ENCODE measurements at places on chromosomes 6 and 20.

DNA sequence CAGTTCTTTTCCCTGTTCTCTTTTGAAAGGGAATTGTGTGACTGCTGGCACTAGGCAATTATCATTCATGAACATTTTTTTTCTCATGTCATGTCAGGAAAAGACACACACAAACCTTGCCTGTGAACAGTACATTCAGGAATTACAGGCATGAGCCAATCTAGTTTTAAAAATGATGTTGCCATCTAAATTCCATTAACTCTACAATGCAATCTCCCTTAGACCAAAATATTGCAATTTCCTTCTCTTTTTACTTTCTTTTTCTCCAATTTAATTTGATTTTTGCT, 127.5 kb upstream of the STMND1 start:
- DNase-seq, result no peak

DNA sequence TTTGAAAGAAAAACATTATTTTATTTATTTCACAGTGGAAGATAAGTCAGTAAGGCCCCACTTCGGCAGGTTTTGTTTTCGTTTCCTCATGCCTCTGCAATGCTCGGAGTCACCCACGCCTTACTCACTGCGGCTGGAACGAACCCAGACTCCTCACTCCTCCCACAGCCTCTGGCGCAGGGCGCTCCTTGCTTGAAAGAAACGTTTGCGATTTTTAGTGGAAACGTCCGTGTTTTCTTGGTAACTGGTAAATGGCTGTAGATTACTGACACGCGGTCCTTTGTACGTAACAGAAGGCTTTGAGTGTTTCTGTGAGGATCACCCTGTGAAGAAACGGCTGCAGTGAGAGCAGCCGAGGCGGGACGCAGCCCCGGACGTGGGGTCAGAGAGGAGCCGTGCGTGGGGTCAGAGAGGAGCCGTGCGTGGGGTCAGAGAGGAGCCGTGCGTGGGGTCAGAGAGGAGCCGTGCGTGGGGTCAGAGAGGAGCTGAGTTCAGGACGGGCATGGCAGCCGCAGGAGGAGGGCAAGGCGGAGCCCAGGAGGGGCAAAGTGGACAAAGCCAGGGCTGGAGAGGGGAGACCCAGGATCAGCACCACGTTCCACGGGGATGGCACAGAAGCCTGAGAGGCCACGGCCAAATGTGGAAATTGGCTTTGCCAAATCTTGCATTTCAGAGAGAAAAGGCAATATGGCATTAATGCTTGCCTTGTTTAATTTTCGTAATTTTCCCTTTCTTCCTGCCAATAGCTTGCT, 198.6 kb upstream of the THBS2 start:
- DNase-seq, result peak; percentile 79

GRCh38 chr6:593139-593906, 63.6 kb downstream of the HUS1B start:
- no peak for DNase-seq

GRCh38 chr20:11173916-11174315, 500.1 kb upstream of the JAG1 start:
- DNase-seq, result no peak

- DNase-seq, result no peak
Observed at GRCh38 chr6:46772016-46772415, 21.2 kb upstream of the MEP1A start.

DNA sequence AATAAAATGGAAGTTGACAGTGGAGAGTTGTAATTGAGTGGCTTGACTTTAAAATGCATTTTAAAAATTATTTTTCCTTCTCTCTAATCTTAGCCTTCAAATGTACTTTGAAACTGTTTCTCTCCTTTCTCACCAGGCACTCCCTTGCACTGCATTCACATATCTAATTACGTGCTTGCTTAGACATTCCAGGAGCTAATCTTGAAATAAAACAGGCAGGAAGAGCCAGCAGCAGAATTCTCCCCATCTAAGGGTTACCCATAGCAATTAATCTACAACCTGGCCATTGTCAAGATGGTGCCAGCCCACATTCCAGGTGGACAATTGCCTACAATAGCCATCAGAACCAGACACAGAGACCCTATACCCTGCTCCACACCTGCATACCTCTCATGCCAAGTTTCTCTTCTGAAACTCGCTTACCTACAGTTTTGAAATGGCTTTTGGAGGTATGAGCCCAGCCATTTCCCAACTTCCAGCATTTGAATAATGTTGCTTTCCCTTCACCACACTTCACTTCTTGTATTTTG, 167.6 kb upstream of the GJE1 start:
- DNase-seq, result no peak

- DNase-seq, result no peak
Observed at GRCh38 chr6:123309130-123309529, 313.1 kb downstream of the CLVS2 start.

DNA sequence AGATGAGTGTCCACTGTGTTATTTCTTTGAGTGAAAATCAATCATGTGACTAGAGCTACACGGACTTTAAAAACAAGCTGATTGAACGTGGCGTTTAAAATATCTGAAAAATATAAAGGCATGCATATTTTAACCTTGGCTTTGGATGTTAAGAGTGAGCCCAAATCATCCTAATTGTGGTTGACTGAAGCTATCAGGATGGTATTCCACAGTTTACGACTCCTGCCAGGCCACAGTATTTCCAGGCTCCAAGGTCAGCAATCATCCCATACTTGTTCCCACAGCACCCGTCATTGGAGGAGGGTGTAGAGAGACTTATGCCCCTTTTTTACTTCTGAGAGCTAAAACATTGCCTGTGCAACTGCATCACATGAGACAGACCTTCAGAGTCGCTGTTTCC, 43.2 kb upstream of the TMX4 start:
- no peak for DNase-seq

GRCh38 chr6:142218446-142218845, 71.4 kb downstream of the VTA1 start:
- no peak for DNase-seq

DNA sequence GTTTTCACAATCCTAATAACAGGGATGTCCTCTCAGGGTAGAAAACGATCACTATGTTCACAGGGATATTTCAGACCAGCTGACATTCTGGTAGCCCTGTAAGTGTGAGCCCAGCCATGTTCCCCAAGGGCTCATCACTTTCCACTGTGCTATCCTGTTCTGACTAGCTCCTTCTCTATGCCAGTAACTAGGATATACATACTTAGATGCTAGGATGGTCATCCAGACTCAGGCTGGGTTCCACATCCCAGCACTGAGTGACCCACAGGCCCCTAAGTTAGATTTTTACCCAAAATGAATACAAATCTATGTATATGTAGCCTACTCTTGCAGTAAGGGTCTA, 83.0 kb downstream of the CD164 start:
- DNase-seq, result no peak

DNA sequence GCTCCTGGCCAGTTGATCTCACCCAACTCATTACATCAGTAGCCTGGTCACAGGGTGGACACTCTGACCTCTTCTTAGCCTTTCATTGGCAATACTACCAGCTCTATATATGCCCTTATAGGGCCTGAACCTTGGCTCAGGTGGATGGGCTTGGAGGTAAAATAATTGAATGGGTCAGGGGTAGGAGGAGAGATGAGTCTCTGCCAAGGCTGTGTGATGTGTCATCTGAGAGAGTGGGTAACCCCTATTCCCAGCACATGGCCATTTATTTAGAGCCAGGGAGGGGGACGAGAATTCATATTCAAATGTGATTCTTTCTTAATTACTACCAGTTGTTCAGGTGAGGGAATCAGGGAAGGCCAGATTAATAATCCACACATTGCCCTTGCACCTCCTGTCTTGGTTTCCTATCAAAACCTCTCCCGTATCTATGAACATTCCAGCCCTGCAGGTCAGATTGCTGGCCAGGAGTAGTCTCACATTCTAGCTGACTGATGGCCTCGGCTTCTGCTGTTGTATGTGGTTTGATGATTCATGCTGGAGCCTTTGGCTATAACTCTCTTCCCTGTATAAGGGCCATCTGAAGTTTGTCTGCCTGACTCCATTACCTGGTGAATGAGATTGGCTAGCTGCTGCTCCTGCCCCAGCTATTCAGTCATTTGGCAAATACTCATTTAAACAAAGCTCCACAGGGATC, 13.4 kb downstream of the C20orf173 start:
- DNase-seq, result no peak

GRCh38 chr6:71512256-71512655, 223.6 kb downstream of the OGFRL1 start:
- no peak for DNase-seq

DNA sequence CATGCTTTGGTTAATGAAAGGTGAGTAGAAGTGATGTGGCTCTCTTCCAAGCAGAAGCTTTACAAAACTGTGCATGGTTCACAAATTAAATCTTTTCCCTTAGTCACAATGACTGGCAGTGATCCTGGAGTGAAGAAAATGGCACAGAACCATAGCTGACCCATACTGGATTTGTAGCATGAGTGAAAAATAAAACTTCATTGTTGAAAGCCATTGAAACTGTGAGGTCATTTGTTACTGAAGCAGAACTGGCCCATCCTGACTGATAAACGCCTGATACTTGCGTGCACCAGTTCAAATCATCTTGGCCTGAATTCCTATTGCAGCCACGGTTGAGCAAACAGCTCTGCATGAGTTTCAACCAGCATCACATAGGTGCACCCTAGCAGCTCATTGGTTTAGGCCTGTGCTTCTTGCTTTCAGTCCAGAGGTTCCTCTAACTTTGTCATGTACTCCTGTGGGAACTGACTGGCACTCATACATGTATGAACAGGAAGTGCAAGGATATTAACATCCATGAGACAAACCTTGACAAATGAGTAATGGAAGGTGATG, 40.5 kb downstream of the SAMD5 start:
- DNase-seq, result no peak

DNA sequence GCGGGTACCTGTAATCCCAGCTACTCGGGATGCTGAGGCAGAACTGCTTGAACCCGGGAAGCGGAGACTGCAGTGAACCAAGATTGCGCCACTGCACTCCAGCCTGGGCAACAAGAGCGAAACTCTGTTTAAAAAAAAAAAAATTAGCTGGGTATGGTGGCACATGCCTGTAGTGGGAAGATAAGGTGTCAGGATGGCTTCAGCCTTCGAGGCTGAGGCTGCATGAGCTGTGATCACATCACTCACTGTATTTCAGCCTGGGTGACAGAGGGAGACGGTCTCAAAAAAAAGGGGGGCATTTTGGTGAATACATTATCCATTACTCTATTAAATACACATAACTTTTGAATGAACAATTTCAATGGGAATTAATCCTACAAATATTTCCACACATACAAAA, 32.4 kb downstream of the SNX3 start:
- no peak for DNase-seq

- no peak for DNase-seq
Observed at GRCh38 chr6:100458841-100459591, 5.7 kb downstream of the SIM1 start.
